ENCODE measurements at places on chromosomes 16 and 17.

DNA sequence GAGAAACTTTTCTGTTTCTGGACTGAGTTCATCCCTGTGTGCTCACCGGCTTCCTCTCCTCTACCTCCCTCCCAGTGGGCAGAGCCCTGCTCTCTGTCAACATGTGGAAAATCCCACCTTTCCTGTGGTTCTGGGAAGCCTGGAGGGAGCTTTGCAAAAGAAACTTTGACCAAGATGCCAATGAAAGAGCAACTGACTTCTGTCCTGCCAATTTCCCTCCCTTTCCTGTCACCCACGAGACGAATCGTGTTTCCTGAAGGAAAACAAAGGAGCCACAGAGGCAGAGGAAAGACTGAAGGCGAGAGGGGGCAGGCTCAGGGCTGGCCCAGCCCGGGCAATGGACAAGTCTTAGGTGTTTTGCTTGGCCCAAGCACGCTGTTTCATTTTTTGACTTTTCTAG lies 82.8 kb downstream of the PLCG2 start:
- DNase-seq = no peak

GRCh38 chr16:89430436-89431157 lies 59.8 kb downstream of the ANKRD11 start:
- no peak for DNase-seq

DNA sequence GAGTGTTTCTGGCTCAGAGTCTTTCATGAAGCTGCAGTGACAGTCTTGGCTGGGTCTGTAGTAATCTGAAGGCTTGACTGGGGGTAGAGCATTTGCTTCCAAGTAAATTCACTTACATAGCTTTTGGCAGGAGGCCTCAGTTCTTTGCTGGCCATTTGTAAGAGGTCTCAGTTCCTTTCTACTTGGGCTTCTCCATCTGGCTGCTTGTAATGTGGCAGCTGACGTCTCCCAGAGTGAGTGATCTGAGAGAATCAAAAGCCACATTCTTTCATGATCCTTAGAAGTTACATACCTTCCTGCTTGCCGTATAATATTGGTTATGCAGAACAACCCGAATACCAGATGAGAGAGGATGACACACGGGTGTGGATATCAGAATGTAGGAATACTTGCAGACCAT lies 39.8 kb downstream of the NF1 start:
- DNase-seq = no peak

DNA sequence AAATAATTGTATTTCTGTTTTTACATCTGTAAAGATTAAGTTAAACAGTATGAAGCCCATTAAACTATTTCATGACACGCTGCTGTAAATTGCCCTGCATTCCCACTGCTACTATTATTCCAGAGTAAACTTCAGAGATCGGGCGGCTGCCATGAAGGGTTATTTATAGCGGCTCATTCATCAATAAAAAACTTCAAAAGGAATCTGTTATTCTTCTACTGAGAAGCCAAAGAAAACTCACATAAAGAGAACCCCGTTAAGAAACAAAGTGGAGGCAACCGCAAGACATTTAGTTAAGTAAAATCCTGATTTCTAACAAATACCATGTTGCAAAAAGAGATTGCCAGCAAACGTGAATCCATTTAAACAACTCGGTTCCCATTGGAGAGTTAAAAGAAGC lies 16.4 kb downstream of the FOXL1 start:
- DNase-seq = no peak

GRCh38 chr17:79804856-79805696 lies 8.2 kb upstream of the CBX8 start:
- no peak for DNase-seq

GRCh38 chr17:80596760-80597608 lies 52.3 kb downstream of the RPTOR start:
- no peak for DNase-seq

DNA sequence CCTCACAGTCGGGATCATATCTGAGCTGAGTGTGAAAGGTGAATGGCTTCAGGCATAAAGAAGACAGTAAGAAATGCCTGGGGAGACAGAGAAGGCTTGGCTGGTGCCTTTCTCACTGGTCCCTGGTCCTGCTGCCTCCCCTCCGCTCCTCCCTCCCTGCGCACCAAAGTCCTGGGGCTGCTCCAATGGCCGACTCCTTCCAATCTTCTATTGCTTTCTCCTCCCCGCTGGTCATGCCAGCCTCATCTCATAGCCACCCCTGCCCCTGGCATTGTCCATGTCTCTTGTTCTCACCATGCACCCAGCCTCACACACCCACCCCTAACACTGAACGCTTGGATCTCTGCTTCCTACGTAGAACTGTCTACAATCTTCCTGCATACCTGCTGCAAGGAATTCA lies 18.0 kb downstream of the TLE7 start:
- no peak for DNase-seq

- no peak for DNase-seq
Measured at GRCh38 chr17:47324224-47325020, 667 bp downstream of the EFCAB13 start.

DNA sequence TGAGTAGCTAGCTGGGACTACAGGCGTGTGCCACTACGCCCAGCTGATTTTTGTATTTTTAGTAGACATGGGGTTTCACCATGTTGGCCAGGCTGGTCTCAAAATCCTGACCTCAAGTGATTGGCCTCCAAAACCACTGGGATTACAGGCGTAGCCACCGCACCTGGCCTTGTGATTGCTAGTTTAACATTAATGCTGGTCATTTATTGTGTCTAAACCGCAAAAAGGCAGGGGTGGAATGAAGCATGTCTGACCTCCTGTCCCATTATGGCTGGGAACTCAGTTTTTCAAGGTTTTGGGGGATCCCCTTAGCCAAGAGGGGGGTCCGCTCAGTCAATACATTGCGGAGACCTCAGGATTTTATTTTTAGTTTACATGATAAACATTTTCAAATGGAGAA lies 10.7 kb upstream of the CNGB1 start:
- DNase-seq = no peak

GRCh38 chr17:39627047-39627711 lies 427 bp downstream of the PPP1R1B start:
- DNase-seq = no peak

DNA sequence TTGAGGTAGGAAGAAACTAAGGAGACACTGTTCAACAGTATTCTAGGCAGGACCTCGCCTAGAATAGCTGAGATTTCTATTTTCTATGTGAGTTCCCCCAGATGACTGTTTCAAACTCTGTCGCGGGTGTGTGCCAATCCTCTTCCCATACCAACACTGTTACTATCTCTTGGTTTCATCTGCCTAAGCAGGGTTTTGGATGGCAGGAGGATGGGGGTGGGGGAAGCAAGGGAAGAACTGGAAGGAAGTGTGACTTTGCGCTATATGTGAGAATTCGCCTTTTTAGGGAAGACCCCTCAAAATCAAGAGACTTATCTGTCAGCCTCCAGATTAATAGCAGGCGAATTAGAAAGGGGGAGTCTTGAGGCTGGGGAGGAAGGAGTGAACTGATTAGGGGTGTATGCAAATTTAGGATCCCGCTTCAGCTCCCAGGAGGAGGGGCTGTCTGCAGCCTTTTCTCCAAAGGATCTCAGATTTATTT lies 521 bp upstream of the G6PC3 start:
- no peak for DNase-seq

GRCh38 chr17:72123530-72124437 lies 3.0 kb downstream of the SOX9 start:
- no peak for DNase-seq

GRCh38 chr16:73572135-73572828 lies 524.4 kb upstream of the ZFHX3 start:
- DNase-seq = no peak

DNA sequence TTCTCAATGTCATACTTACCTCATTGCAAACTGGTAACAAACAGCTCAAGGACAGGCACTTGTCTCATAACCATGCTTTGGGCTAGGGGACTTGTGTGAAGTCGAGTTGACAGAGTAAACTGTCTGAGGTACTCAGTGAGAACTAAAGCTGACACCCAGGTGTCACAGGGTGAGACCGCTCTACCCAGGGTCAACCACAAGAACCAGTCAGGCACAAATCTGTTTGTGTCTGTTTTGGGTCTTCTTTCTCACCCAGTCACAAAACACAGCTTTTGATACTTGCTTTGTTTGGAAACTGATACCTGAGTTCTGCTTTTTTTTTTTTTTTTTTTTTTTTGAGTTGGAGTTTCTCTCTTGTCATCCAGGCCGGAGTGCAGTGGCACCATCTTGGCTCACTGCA lies 161.1 kb downstream of the STX8 start:
- DNase-seq = no peak

- DNase-seq = no peak
Measured at GRCh38 chr17:81656118-81656743, at the start of gene PDE6G. TSS of gene PDE6G (minus strand) at chr17:81656542. CDS start at chr17:81653305, 3,237 bp downstream.

DNA sequence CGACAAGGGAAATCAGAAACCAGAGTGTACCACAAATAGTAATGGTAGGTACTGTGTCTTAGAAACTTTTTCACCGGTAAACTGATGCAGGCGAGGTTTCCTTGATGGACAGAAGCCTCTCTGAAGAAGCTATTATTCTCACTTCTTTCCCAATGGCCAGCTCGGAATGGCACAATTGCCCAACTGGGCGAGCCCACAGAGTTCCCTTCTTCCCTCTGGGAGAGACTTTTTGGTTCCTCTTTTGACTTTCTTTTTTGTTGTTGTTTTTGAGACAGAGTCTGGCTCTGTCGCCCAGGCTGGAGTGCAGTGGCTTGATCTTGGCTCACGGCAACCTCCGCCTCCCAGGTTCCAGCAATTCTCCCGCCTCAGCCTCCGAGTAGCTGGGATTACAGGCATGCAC lies 16.9 kb downstream of the SLC43A2 start:
- DNase-seq = no peak

DNA sequence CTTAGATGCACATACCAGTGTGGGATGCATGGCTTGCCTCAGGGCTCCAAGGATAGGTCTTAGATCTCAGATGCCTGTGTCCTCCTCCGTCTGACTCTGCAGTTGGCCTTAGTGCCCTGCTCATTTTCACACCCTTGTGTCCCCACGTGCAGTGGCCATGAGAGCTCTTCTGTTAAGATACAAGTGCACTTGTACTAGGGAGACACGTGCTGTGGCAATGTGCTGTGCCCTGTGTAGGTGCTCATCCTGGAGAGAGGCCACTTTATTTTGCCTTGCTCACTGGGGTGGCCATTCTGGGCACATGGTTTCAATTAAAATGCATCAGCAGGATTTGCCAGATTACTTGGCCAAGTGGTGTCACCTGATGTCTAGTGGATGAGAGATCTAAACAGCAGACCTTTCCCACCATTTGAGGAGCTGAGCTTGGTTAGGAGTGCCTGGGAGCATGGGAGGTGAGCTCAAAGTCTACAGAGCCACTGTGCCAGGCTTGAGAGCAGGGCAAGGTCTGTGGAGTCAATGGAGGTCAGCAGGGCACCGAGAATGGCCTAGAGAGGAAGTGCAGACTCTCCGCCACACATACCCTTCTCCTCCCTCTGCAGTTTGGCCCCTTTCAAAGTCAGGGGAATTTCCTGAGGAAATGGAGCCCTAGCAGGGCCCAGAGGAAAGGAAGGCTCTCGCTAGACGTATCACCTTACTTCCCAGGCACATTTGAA lies 25.2 kb upstream of the SMPD3 start:
- no peak for DNase-seq

- DNase-seq = no peak
Measured at GRCh38 chr16:72427051-72427782, 255.3 kb upstream of the PMFBP1 start.

DNA sequence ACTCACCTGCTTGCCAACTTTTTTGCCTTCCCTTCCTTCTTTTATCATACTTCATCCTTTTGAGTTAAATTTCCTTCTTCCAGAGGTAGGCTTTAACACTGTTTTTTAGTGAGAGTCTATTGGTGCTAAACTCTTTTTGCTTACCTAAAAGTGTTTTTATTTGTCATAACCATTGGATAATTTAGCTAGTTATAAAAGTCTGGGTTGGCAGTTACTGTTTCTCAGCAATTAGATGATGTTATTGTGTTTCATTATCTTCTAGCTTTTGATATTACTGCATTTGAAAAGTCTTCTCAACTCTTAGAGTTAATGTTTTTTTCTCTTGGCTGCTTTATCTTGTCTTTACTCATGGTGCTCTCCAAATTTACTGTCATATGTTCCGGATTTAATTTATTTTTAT lies 22.6 kb downstream of the ZNRF1 start:
- no peak for DNase-seq

DNA sequence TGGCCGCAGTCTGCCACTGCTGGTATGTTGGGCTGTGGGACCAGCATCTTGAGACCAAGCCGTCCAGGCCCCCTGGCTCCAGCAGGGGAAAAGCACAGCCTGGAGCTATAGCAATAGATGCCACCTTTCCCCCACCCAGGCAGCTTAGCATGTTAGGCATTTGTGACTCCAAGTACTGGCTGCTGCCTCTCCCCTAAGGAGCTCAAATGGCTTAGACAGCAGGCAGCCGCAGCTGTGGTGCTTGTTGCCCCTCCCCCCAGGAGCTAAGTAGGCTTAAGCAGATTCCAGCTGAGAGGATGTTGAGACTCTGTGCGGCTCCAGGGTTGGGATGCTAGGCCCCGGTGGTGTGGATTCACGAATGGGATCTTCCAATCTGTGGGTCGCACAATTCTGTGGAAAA lies 88.8 kb upstream of the ANKFN1 start:
- no peak for DNase-seq

GRCh38 chr16:58094791-58095574 lies 34.2 kb downstream of the CFAP20 start:
- no peak for DNase-seq

- DNase-seq = no peak
Measured at GRCh38 chr17:71023249-71024030, 854.1 kb downstream of the KCNJ2 start.

DNA sequence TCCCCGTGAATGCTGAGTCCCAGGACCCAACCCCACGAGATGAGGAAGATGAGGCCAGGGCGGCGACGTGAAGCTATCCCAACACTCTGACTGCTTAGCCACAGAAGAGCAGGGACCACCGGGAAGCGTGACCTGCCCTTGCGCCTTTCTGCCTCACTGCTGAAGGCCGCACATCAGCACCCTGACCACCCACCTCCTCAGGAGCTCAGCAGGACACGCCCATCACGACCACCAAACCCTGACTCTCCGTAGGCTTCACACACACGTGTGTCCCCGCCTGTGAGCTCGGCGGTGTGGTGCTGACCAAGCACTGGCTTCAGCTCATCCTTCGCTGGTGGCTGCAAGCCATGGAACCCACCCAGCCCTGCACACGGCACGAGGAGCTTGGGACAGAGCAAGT lies 97.8 kb downstream of the ZNF778 start:
- DNase-seq = no peak

GRCh38 chr17:82911822-82912221 lies 72.0 kb upstream of the ZNF750 start:
- no peak for DNase-seq

- no peak for DNase-seq
Measured at GRCh38 chr17:77704048-77704815, 254.3 kb upstream of the TNRC6C start.

All from D721Med (cell line).